ENCODE measurements at places on chromosomes 2 and 18.

GRCh38 chr2:168478206-168478605 lies 22.1 kb downstream of the CERS6 start:
- no peak for DNase-seq

DNA sequence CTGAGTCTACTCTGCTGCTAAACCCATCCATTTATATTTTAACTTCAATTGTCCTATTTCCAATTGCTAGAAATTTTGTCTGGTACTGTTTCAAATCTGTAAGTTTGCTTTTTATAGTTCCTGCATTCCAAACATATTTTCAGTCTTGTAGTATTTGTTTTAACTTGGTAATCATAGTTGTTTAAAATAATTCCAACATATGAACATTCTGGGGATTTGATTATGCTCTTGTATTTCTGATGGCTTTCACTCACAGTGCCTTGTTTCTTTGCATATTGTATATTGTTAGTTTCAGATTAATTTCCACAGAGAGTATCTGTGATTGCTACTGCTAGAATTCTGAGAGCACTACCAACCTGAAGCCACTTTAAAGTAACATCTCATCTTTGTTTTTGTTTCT lies 202.4 kb downstream of the ETAA1 start:
- peak; percentile 32 for DNase-seq

DNA sequence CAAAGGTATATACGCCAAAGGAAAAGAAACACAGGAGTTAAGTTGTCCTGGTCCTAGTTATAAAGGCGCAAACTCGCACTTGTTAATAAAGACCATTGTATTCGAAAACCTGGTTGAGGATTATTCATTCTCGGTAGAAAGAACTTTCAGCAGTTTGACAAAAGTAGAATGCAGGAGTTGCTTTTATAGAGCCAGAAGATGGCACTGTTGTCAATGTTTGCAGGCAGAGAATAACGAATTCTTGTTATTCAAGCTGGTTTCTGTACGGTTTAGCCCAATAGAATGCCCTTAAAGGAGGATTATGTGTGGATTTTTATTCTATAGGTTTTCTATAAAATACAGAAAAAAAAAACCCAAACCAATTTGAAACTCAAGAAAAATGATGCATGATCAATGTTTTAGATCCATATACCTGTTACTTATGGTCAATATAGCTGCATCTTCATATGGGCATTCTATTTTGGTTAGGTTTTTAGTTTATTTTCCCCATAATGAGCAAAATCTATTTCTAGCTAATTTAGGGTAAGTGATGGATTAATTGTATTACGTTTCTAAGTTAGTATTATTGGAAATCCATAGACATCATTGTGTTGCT lies 510.3 kb downstream of the PLCL1 start:
- peak; percentile 71 for DNase-seq

- DNase-seq: no peak
Measured at GRCh38 chr2:186592137-186592875, 2.5 kb downstream of the ITGAV start.

GRCh38 chr2:33247365-33247764 lies 229.1 kb upstream of the RASGRP3 start:
- DNase-seq: no peak

- DNase-seq: no peak
Measured at GRCh38 chr18:73232933-73233332, 365.1 kb upstream of the NETO1 start.

GRCh38 chr2:75483878-75484277 lies 76.9 kb downstream of the EVA1A start:
- no peak for DNase-seq

DNA sequence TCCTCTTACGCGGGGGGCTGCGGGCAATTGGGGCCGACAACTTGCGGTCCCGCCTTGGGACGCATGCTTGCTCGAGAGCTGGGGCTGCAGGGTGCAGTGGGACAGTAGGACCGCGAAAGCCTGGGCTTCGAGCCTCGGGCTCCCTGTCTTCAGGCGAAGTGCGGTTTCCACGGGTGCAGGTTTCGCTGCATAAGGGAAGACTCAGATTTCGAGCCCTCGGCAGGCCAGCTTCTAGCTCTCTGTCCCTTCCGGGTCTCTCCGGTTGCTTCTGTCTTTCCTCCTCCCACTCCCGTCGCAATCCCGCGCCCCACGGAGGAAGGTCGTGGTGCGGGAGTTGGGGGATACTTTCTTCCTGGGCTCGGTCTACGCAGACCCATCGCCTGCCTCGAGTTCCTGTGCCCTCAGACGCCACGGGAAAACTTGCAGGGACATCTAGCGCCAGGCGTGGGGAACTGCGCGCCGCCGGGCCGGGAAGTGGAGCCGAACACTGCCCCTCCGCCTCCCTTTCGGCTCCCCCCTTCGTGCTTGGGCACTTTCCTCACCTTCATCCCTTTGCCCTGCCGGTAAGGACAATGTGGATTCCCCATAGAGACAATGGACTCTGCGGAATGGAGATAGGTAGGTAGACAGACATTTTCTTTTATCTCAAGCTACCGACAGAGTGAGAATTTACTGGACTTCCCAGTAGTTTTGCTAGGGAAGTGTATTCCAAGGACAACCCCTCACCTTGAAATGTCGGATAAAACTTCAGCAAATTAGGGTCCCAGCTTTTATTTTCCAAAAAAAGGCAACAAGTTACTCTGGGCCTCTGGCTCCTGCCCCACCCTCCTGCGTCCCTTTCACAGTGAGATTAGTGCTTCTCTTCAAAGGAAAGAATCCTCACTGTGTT lies 4.2 kb upstream of the HOXD13 start:
- DNase-seq: peak; percentile 45

- DNase-seq: no peak
Measured at GRCh38 chr18:50847192-50847591, 27.4 kb upstream of the MRO start.

DNA sequence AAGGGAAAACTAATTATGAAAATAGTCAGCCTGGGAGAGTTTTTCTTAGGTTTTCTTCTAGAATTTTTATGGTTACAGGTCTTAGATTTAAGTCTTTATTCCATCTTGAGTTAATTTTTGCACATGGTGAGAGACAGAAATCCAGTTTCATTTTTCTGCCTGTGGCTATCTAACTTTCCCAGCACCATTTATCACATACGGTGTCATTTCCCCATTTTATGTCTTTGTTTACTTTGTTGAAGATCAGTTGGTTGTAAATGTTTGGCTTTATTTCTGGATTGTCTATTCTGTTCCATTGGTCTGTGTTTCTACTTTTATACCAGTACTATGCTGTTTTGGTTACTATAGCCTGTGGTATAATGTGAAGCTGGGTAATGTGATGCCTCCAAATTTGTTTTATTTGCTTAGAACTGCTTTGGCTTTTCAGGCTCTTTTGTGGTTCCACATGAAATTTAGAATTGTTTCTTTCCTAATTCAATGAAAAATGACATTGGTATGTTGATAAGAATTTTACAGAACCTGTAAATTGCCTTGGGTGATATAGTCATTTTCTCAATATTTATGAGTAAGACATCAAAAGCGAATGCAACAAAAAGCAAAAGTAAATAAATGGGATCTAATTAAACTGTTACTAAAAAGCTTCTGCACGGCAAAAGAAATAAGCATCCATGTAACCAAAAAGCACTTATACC lies 146.1 kb upstream of the NOL4 start:
- no peak for DNase-seq

- no peak for DNase-seq
Measured at GRCh38 chr2:190744041-190744440, 95.2 kb downstream of the NAB1 start.

DNA sequence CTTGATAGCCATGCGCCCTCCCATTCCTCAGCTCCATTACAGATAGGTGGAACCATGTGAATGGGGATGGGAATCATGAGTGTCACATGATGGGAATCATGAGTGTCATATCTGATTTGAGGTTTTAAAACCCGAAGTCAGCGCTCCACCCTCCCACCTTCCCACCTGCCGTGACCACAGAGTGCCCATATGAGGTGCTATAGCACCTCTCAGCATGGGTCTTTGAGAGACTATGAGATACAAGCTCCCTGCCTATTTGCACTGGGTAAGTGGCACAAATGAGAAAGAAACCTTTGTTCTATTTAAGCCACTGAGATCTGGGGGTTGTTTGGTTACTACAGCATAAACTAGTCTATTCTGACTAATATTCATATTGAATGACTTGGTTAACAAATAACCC lies 78.5 kb upstream of the PTPRM start:
- DNase-seq: no peak

- DNase-seq: no peak
Measured at GRCh38 chr2:155382776-155383175, 684.3 kb downstream of the KCNJ3 start.

GRCh38 chr2:240341064-240341463 lies 94.4 kb upstream of the GPC1 start:
- DNase-seq: no peak

- no peak for DNase-seq
Measured at GRCh38 chr2:120933693-120934573, 198.3 kb downstream of the GLI2 start.

DNA sequence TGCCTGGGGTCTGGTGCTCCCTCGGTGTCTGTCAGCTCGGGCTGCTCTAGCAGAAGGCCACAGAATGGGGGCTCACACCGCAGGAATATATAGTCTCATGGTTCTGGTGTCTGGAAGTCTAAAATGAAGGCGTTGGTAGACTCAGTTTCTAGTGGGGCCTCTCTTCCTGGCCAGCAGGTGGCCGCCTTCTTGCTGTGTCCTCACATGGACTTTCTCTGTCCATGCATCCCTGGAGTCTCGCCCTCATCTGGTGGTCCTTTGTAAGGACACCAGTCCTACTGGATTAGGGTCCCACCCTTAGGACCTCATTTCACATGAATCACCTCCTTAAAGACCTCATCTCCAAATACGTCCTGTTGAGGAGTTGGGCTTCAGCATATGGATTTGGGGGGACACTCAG lies 65.7 kb downstream of the RRM2 start:
- DNase-seq: peak; percentile 9

GRCh38 chr2:39849064-39849463 lies 70.0 kb upstream of the THUMPD2 start:
- peak; percentile 27 for DNase-seq

DNA sequence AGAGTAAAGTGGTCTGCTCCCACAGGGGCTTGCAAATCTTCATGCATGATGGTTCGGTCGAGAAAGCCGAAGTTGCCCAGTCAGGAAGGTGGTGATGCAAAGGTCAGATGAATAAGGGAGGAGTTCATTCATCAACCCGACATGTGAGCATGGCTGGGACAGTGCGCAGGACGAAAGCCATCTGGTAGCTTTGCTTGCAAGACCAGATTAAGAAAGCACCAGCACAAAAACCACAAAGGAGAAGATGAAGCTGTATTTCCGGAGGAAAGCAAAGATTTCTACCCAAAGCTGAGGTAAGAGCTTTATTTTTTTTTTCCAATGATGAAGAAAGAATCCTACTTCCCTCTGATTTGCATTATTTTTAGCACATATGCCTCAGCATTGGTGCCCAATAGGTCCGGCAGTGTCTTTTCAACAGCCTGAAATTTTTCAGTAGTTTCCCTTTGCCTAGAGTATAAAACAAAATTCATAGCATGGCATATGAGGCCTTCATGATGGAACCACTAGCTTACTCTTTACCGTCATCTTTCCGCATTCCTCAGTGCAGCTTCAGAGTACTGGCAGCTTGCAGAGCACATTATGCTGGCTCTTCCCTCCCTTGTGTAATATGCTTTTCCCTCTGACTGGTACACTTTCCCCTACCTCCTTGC lies 112.0 kb upstream of the THOC1 start:
- DNase-seq: no peak

GRCh38 chr2:156110890-156111289 lies 221.6 kb downstream of the NR4A2 start:
- DNase-seq: no peak

- no peak for DNase-seq
Measured at GRCh38 chr2:156182132-156182531, 150.4 kb downstream of the NR4A2 start.

DNA sequence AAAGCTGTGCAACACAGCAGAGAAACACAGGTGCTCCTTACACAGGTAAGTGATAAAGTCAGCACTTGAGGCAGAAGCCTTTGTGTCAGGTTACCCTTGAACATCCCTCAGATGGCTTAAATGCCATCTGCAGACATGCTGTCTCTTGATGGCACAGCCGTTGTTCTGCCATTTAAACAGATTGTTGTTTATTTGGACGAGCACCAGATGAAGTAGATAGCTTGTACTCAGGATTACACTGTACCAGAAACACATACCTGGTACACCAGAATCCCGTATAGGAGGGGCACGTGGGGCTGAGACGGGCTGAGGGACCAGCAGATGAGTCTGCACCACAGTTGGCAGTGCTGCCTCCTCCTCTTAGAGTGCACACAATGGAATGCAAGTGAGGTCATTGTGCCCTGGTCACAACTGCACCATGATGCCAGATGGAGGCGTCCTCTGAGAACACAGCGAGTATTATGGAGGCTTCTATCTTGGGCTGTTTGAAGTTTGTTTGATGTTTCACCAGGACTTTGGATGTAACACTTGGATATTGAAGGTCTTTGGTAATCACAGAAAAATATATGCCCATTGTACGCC lies 143.0 kb downstream of the TANC1 start:
- DNase-seq: no peak

DNA sequence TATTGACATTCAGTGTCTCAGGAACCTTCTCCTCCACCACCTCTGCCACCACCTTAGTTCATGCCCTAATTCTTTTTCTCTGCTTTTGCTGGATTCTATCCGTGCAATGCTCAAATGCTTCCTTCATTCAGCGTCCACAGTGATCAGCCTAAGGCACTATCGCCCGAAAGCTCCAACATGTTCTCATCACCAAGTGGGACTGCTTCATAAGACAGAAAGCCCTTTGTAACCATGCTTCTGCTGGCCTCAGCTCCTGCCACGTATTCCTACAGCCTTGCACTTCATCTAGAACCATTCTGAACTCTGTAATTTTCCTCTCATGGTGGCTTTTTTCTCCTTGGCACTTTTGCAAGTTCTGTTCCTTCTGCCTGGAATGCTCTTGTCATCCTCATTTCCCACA lies 222.9 kb downstream of the HNMT start:
- no peak for DNase-seq

GRCh38 chr2:234091883-234092282 lies 41.4 kb downstream of the SPP2 start:
- no peak for DNase-seq

DNA sequence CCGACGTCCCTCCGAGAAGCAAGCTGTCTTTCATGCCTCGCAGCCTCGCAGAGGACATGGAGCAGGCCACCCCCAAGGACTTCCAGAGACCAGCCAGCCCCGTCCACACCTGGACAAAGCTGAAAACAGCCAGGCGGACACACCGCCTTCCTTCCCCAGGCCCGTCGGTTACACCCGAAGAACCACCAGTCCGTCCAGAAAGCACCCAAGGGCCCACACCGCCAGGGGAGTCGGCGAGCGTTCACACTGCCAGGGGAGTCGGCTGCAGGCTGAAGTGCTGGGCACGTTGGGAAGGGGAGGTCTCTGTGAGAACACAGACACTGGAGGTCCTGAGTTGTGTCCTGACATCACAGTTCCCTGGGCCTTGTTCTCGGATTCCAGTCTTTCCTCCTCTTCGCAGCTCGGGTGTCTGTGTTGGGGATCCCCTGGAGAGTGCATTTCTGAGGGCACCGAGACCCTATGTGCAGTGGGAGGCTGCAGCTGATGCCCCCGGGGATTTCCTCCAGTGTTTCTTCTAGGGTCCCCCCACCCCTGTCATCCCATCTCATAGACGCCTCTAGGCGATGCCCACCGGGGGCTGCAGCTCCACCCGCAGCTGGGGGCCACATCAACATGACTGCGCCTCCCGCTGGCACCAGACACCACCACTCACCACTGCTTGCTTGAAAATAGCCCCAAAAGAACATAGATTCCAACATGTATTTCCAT lies 344.4 kb upstream of the SALL3 start:
- DNase-seq: no peak

All from fibroblast of upper back skin (primary cell).